HepG2 (cell line): ENCODE measurements at places on chromosomes 1 and 21.

- no peak for DNase-seq
Measured at GRCh38 chr1:10835421-10835820, 39.0 kb upstream of the CASZ1 start.

GRCh38 chr1:81004011-81004410, 796.7 kb upstream of the ADGRL2 start:
- no peak for DNase-seq

- no peak for DNase-seq
Measured at GRCh38 chr1:65279070-65279779, 30.1 kb upstream of the DNAJC6 start.

DNA sequence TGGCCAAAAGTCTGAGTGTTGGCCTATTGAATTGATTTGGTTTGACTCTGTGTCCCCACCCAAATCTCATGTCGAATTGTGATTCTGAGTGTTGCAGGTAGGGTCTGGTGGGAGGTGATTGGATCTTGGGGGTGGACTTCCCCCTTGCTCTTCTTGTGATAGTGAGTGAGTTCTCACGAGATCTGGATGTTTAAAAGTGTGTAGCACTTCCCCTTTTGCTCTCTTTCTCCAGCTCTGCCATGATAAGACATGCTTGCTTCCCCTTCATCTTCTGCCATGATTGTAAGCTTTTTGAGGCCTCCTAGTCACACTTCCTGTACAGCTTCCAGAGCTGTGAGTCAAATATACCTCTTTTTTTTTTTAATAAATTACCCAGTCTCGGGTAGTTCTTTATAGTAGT, 297.1 kb upstream of the ZRANB2 start:
- DNase-seq = no peak

GRCh38 chr1:20701847-20702246, 16.0 kb downstream of the KIF17 start:
- DNase-seq = no peak

- DNase-seq = peak; percentile 77
Measured at GRCh38 chr1:162151900-162152829, 82.7 kb downstream of the NOS1AP start.

DNA sequence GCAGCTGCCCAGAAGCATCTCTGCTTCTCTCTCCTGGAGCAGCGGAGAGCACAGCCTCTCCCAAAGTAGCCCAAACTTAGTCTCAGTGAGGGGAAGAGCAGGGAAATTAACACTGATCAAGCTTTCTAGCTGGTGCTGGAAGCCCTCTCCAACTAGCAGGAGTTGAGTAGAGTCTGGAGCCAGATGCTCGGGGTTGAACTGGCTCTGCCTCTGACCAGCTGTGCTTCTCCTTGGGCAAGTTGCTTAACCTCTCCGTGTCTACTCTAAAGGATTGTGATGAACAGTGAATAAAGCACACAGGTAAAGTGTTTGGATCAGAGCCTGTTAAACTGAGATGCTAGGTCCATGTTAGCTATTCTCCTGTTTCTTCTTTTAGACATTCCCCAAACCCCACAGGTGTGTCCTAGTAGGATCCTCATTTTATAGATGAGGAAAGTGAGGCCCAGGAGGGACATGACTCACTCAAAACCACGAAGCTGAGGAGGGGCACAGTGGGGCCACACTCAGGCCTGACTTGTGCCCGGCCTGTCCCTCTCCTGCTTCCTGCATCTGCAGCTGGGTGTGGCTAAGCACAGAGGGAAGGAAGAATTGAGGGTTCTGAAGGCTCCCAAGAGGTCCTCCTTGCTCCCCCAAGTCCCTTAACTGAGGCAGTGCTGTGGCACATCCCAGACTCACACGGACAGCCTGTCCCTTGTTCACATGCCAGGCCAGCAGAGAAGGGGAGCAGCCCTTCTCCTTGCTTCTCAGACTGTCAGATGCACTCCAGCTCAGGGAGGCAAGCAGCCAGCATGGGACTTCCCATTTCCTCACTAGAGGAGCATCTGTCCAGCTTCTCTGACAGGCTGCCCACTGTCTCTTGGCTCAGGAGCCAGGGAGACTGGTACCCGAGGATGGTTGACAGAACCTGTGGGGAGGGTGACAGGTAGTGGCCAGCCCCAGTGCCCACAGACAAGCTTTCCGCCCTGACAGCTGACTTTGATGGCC, 152.0 kb upstream of the IGSF21 start:
- DNase-seq = no peak

DNA sequence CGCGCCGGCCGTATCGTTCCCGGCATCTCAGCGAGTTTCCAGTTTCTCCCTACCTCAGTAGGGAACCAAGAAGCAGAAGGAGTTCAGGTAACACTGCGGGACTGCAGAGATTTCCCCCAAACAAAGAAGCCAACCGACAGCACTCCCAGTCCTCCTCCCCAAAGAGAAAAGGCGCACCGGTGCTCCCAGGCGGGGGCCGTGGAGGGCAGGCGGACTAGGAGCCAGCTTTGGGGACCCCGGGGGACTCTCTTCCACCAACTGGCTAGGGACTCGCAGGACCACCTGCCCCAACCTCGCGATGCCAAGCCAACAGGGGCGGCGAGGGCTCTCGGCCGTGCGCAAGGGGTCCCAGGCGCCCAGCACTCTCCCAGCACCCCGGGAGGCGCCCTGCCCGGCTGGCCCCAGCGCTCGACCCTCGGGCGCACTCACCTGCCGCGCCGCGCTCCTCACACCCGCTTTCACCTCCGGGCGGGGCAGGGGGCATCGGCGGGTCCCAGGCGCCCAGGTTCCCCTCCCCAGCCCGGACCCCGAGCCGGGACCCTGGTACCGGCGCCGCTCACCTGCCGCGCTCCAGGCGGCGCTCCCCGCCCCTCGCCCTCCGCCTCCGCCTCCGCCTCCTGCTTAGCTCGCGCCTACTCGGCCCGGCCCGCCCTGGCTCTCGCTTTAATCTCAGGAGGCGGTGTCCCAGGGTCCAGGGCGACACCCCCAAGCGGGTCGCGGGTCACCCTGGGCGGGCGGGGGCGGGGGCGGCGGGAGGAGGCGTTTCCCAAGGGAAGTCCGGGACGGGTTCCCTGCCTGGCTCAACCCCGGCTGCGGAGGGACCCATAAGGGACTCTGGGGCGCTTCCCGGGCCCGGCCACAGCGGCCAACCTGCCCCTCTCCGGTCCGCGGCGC, at the start of gene TMPRSS2:
Gene TMPRSS2, minus strand, starts transcription at position 638 of the 894 bp plus-strand sequence. CDS start 10,025 bp downstream, outside the sequence.
- DNase-seq = no peak

- no peak for DNase-seq
Measured at GRCh38 chr21:37746849-37747248, 169.4 kb downstream of the KCNJ6 start.

GRCh38 chr1:227038401-227038800, 98.3 kb downstream of the COQ8A start:
- no peak for DNase-seq

GRCh38 chr1:190474650-190475211, 2.9 kb downstream of the BRINP3 start:
- DNase-seq = no peak

DNA sequence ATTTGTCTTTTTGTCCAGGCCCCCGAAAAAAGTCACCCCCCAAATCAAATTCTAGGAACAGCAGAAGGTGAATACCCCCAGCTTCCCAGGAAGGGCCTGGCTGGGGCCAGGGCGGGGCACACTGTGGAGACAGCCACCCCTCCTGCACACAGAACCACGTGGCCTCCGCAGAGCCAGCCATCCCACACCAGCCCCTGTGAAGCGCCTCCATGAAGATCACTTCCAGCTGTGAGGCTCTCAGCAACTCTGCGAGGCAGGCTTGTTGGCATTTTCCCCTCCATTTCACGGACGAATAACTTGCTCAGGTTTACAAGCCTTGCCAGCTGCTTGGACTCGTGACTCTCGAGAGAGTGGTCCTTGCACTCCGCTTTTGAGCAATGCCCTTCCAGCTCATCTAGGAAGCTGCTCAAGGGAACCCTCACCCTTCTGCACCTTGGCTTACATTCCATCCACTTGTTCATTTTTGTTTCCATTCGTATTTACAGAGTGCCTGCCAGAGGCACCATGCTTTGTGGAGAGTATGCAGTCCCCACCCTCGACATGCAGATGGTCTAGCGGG, 48.2 kb downstream of the SYT6 start:
- no peak for DNase-seq

GRCh38 chr1:30929944-30930525, 21.5 kb upstream of the SDC3 start:
- DNase-seq = no peak

DNA sequence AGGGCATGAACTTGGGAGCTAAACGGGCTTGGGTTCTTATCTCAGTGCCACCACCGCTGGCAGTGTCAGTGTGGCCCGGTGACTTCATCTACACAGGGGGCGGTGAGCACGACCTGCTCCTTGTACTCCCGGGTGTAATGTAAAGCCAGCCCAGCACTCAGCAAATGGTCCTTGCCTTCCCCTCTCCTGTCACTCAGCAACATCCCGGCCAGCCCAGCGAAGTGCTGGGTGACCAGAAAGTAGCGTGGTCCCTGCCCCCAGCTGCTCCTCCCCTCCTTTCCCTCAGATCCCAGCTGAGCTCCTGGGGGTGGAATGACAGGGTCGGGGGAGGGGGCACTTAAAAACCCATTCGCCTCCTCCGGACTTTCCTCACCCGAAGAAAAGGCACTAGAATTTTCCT, 7.2 kb downstream of the KCNN3 start:
- no peak for DNase-seq

DNA sequence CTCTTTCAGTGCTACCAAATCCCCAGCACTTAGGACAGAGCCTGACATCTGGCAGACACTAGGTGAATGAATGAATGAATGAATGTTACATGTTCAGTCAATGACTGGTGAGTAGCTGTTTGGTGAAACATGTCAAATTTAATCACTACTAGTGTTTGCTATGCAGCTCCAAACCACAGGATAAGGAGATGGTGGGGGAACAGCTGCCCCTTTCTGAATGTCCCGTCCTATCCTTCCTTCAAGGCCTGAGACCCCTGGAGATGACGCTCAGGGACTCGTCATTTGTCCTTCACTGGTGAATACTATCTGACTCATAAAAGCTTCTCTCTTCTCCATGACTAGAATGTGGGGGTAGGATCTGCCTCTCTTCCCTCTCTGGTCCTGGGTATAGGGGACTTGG, 175.4 kb downstream of the HIVEP3 start:
- DNase-seq = no peak

- DNase-seq = no peak
Measured at GRCh38 chr1:67685558-67686266, 711 bp downstream of the GADD45A start.

DNA sequence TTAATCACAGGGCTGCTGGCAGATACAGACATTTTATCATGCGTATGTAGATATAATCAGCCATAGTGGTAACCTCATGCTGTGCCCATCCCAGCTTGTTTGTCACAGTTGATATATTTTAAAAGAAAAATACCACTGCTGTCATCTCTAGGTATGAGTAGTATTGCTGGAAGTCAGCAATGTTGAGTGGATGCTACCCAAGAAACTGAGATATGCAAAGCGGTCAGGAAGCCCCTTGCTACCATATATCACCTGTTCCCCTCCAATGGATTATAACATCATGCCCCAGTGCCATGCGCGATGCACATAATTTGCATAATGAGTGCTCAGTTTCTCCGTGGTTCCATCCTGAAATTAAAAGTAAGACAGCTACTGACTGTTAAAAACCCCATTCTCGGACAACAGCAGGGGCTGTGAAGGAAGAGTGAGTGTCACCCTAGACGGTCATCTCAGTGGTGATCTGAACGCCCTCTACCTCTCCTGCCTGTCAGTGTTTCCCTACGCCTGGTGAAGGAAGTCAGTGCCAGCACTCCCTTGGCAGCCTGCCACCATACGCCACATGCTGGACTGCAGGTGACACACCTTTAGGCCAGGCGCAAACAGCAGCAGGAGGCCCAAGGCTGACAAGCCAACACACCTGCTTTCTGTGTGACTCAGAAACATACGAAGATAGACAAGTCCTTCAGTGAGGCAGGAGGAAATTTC, 2.7 kb downstream of the IL10RB start:
- peak; percentile 29 for DNase-seq

DNA sequence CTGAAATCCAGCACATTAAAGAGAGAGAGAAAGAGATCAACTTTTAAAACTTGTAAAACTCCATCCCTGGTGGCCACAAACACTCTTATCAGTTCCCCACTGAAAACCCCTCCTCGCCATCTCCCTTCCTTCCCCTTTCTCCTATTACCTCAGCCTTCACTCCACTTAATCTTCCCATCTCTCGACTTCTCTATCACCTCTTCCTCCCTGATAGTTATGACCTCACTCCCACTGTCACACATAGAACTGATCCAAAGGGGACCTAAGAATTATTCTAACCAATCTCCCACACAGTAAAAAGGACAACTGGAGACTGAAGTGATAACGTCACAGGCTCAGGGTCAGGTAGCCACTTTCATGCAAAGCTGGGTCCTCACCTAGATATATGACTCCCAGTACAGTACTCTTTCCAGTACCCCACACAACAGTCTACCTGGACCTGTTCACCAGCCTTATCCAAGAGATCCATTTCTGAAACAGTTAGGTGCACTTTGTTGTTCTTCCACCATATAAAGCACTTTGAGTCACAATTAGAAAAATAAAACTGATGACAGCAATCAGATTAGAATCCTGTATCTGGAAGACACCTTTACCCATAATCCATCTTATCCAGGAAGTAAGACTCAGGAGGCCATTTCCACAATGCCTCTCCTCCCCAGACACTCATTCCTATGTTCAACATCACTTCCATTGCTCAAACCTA, 324.8 kb downstream of the SMYD3 start:
- DNase-seq = no peak

DNA sequence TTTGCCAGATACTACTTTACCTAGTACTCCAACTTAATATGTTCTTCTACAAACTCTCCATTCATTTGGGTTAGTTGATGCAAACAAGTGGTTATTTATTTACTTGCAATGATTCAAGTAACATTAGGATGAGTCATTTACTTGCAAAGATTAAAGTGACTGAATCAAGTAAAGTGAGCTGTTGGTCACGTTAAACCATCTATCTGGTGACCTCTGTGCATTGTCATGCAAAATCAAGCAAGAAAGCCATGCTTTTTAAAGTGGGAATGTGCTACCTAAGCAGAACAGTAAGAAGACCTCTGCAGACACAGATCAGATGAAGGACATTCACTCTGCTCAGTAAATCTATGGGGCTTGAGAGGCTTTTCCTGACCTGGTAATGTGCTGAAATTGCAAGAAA, 254.7 kb downstream of the LRRIQ3 start:
- DNase-seq = no peak

GRCh38 chr1:94920061-94920460, 6.8 kb downstream of the CNN3 start:
- peak; percentile 18 for DNase-seq

DNA sequence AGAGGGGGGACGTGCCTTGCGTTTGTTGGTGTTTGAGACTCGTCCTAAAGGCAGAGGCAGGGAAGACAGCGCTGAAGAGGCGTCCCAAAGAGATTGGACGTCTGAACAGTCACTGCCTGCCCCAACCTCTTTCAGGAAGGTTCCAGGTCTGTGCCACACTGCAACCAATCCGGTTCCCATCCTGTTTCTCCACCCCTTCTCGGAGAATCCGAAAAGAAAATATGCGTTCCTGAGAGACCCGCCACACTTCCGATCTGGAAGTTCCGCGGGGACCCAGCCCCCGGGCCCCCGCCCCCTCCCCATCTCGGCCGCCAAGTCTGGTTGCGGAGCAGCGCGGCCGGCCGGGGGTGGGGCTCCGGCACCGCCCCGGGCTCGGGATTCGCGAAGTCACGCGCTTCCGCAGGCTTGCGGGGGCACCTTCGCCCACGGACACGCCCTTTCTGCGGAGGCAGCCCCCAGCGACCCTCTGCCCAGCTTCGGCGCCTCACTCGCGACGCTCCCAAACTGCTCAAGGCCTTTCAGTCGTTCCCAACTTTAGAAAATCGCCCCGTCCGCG, 124.5 kb upstream of the DPYD start:
- no peak for DNase-seq
